ENCODE measurements at places on chromosomes 12 and 14.

- no peak for DNase-seq
Observed at GRCh38 chr12:79841878-79842265, 93.0 kb downstream of the PPP1R12A start.

- DNase-seq: no peak
Observed at GRCh38 chr14:90893510-90893909, 77.3 kb upstream of the TTC7B start.

DNA sequence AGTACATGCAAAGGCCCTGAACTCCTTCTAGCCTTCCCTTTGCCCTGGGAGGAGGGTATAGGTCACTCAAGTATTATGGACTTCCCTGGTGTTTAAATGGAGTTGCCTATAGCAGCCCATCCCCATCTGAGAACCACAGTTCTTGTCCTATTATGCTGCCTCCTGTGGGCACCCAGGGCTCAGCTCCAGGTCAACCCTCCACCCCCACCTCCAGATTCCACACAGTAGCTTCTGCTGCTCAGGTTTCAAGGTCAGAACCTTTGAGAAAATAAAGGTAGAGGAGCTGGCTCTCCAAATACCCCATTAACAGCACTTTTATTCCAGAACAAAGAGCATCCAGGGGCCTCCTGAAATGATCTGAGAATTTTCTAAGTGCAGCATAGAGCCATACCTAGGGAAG is 57.4 kb downstream of the ACTN1 start:
- DNase-seq: no peak

DNA sequence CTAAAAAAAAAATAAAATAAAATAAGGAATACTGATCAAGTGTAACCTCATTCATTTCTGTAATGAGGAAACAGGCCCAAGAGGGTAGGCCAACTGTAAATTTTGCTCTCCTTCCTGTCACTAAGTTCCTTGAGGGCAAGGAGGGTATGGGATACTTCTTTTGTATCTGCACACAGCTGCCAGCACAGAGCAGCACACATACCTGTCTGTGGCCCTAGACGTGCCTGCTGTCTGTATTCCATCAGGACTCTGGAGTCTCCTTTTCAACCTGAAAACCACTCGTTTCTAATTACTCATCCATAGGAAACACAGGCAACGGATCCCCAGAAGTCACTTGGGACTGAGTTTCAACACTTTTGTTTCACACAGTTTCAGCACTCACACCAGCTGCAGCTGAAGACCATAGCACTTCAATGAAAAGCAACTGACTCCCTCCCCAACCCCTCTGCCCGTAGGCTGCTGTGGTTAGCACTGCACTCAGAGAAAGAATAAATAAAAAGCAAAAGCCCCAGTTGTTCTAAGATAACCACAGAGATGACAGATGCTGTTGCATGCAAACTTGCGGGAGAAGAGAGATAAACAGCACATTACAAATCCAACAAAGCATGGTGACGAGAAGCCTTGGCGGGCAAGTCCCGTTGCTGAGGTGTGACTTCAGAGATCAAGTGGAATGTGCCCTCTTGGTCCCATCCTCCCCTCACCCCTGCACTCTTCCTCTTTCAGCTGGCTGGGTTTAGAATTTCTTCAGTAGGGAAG is 24.9 kb downstream of the CRACR2A start:
- DNase-seq: no peak

DNA sequence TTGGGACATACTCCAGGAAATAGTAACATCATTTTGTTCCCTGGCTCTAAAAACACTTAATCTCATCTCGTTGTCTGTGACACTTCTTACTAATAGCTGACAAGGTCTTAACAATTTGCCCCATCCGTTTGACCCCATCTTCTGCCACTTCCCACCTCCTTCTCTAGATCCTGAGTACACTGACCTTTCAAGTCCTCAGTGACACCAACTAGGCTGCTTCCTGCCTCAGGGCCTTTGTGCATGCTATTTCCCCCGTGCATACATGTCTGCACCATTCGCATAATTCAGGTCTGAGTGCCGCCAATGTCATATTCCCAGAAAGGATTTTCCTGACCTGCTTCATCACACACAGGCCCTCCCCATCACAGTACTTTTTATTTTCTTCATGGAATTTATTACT is 70.6 kb upstream of the CCND2 start:
- no peak for DNase-seq

- no peak for DNase-seq
Observed at GRCh38 chr12:91947459-91947858, 198.2 kb downstream of the BTG1 start.

- no peak for DNase-seq
Observed at GRCh38 chr12:119480551-119480950, 113.0 kb upstream of the TMEM233 start.

GRCh38 chr12:123139926-123140675 is 10.8 kb downstream of the PITPNM2 start:
- DNase-seq: peak; percentile 68

DNA sequence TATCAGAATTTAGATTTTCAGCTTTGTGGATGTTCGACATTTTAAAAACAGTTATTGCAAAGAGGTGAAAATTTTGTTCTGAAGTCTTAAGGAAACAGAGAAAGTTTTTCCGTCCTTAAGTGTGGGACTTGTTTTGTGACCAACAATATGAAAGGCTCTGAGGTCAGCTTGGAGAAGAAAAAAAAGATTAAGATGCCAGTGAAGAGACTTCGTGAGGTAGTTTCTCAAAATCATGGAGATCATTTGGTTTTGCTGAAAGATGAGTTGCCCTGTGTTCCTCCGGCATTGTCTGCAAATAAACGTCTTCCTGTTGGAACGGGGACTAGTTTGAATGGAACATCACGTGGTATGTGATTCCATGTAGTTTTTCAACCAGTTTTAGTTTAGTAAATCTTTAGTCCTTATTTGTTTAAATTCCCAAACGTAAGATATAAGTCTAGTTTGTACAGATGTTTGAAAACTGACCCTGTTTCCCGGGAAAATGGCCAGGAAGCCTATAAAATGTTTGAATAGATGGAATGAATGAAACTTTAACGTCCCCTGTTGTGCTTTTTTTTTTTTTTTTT is 682 bp downstream of the KIAA0586 start:
- DNase-seq: peak; percentile 70

GRCh38 chr12:9799961-9800360 is 27.3 kb upstream of the KLRF1 start:
- DNase-seq: no peak

DNA sequence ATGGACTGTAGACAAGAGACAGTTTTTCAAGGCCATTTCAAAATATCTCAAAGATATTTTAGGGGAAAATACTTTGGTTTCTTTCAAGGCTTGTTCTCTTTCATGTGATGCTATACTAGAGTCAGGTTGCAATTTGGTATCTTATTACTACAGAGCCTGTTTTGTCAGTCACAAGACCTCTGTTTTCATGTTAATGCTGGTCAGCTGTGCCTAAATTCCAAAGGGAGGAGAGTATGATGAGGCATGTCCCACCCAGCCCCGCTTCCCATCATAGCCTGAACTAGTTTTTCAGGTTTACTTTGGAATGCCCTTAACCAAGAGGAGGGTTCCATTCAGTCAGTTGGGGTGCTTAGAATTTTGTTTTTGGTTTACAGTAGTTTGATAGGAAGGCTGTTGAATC is 52.6 kb downstream of the GPHB5 start:
- DNase-seq: no peak

- no peak for DNase-seq
Observed at GRCh38 chr12:6334940-6335450, 6.9 kb downstream of the TNFRSF1A start.

- DNase-seq: no peak
Observed at GRCh38 chr14:92570674-92571262, 57.2 kb downstream of the RIN3 start.

GRCh38 chr12:132030367-132031038 is 80.8 kb downstream of the EP400 start:
- peak; percentile 74 for DNase-seq

DNA sequence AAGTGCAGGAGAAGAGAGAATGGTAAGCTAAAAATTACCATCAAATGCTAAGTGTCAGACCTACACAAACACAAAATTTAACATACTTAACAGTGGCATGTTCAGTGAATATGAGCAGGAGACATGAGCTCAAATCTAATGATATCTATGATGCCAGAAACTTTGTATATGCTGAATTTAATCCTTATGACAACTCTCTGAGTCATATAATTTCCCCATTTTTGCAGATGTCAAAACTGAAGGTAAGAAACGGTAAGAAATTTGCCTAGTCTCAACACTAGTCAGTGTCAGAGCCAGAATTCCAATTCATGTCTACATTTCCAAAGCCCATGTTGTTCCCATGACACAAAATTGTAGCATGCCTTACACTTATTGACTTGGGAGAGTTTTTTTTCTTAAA is 375.8 kb downstream of the APAF1 start:
- DNase-seq: no peak

- DNase-seq: no peak
Observed at GRCh38 chr14:83133981-83134645, 1600.5 kb upstream of the SEL1L start.

DNA sequence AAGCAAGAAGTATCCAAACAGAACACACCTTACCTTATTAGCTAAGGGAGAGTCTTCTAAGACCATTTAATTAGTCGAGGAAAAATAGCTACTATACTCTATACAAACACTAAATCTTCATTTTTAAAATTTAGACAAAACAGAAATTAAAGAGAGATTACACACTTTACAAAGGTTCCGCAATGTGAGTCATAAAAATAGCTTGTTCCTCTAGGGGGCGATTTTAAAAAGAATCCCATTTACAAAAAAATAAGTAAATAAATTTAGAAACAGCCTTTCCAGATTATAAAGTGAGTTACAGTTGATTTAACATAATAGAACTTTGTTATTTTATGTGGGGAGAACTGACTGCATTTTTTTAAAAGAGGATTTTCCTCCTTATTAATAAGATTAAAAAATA is 201.6 kb downstream of the PAX9 start:
- DNase-seq: no peak

- DNase-seq: no peak
Observed at GRCh38 chr12:88409257-88409656, 171.0 kb downstream of the KITLG start.

- DNase-seq: no peak
Observed at GRCh38 chr14:63737582-63738006, 9.7 kb upstream of the SGPP1 start.

- no peak for DNase-seq
Observed at GRCh38 chr14:22414876-22415604, 174.0 kb downstream of the DAD1 start.

- DNase-seq: peak; percentile 97
Observed at GRCh38 chr12:64181430-64182291, 40.4 kb downstream of the KICS2 start.

GRCh38 chr12:18135509-18135908 is 45.5 kb upstream of the RERGL start:
- DNase-seq: no peak

GRCh38 chr12:12443431-12443878 is 86.6 kb downstream of the BORCS5 start:
- no peak for DNase-seq

DNA sequence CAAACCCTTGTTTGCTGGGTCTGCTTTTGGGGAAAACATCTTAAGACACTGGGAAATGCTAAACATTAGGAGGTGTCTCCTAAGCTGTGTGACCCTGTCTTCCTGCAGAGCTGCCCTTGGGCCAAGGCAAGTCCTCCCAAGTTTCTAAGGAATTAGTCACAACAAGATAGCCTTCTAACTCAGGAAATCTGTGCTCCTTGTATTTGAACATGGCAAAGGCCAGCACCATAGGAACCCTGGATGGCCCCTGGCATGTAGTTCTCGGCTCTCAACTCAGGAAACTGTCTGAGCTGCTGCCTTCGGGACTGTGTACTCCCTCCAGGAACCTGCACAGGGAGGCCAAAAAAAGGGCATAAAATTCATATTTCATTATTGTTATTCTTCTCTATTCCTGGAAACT is 37.6 kb upstream of the LTBP2 start:
- peak; percentile 69 for DNase-seq

GRCh38 chr12:27779920-27780611 is at the start of the genes KLHL42 and MANSC4:
KLHL42 (plus strand) TSS chr12:27780233; CDS start chr12:27780331, 98 bp downstream.
MANSC4 (minus strand) TSS chr12:27780236; CDS start chr12:27771276, 8,960 bp downstream.
- peak; percentile 67 for DNase-seq

- no peak for DNase-seq
Observed at GRCh38 chr14:61347826-61348443, 26.6 kb downstream of the PRKCH start.

DNA sequence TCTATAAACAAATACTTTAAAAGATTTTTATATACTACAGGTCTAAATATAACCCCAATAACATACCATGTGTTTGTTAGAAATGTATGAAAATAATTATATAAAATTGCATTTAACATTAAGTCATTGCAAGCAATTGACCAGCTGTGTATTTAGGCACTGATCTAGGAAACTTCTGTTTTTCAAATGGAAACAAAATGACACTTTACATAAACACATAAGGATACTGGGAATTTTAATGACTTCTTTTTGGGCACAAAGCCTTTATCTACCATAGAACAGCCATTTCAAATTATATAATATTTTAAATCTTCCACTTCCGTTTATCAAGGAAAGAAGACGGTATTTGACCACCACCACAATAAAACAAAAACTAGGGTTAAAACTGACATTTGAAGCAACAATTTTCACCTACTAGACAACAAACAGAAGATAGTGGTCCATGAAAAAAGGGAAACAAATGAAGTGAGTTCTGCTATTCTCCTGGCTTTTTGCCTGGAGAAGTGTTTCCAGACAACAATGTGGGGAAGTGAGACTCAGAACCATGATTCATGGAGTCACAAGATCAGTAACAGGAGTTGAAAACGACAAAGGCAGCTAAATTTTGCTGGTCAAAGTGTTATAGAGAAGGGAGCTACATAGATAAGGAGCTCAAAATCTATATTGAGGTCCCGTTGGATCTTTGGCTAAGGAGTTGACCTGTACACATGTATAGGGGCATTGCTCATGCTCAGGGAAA is 475.1 kb downstream of the TRHDE start:
- peak; percentile 1 for DNase-seq

DNA sequence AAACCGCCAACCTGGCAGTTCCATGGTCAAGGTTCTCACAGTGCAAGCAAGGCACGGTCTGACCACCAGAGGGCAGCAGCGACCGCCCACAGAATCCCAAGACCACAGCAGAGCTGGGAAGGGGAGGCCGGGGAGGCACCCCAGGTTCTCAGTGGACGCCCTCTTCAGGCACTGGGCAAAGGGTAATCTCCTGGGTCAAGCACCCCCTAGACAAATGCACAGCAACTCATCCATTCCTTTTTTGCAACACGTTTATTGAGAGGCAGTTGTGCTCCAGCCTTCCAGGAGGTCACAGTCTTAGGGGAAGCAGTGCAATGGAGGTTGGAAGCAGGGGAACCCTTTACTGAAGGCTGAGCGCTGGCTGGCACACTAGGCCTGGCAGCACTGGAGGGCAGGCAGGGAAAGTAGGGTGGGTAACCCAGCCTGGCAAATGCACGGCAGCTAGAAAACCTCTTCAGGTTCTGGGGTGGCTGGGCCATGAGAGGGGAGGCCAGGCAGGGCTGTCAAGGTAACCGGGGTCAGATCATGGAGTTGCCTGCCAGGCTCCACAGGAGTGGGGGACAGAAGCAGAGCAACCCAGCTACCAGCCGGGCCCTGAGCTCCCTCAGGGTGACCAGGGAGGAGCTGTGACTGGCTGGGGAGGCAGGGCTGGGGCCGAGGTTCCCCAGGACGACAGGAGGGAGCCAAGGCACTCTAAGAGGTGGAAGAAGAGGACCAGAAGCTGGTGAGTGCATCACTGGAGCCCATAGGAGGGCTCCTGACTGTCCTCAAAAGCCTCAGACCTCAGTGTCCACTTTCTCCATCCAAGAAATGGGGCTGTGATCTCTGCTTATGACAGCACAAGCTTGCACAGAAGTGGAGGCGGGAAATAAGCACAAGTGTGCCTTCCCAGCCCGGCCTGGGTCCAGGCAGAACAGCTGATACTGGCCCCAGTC is 1.8 kb upstream of the RHOF start:
- DNase-seq: peak; percentile 93
